Stimulated activated CD4-positive, alpha-beta T cell treated with anti-CD3 and anti-CD28 coated beads, Interleukin-1b, Interleukin-23, amount 100 ng/mL, for 24 hours (primary cell): ENCODE measurements at places on chromosomes 12 and 14.

- no peak for DNase-seq
These were observed 386.9 kb downstream of the ZFP36L1 start for GRCh38 chr14:68405961-68406360.

DNA sequence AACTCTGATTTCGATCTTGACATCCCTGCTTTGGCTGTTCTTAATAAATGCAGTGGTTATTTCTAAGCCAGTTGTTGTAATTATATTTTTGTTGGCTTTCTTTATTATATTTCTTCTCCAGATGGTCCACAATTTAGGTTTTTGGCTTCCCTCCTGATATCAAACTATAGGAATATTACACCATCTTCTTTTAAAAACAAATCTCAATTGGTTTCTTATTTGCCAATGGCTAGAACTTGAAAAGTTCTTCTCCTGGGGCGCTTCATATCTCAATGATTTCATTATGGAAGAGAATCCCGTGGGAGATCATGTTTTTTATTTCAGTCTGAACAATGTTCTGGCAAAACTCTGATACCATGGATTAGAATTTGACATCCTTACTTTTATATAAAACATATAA, 292.3 kb downstream of the FLRT2 start:
- no peak for DNase-seq

DNA sequence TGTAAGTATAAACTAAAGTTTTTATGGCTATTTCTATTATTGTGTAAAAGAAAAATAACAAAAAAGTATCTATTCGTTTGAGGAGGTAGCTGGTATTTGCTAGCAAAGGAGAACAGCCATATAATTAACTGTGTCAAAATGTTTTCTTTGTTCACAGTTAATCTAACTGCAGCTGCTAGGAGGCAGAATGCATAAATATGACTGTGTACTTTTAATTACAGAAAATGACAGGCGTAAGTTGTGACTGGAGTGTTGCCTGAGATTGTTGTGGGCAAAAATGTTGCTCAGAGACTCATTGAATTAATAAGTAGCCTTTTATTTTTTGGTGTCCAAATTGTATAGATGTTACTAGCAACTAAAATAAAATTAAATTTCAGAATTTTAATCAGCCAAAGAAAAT, 33.5 kb downstream of the PTPRO start:
- DNase-seq, result no peak

GRCh38 chr14:42927313-42927712, 1320.6 kb downstream of the LRFN5 start:
- DNase-seq, result no peak

- DNase-seq, result no peak
These were observed 224.2 kb upstream of the SFSWAP start for GRCh38 chr12:131486451-131487230.

DNA sequence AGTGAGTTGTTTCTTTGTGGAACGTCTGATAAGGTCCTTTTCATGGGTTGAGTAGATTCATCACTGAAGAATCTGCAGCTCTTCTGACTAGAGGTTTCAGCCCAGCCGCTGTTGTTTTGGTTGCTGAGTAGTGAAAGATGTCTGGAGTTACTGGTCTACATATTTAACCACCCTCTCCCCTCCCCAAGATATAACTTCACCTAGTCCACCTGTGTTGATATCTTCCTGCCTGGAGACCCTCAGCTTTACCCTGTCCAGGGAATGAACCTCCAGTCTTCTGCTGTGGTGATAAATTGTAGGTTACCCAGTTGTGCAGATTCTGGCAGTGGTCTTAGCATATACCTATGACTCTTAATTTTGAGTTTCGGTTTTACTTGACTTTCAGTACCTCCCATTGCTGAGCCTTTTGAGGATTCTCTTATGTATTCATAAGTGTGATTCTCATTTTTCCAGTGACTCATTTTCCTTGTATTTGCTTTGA, 62.9 kb downstream of the CCDC91 start:
- DNase-seq, result peak; percentile 6

DNA sequence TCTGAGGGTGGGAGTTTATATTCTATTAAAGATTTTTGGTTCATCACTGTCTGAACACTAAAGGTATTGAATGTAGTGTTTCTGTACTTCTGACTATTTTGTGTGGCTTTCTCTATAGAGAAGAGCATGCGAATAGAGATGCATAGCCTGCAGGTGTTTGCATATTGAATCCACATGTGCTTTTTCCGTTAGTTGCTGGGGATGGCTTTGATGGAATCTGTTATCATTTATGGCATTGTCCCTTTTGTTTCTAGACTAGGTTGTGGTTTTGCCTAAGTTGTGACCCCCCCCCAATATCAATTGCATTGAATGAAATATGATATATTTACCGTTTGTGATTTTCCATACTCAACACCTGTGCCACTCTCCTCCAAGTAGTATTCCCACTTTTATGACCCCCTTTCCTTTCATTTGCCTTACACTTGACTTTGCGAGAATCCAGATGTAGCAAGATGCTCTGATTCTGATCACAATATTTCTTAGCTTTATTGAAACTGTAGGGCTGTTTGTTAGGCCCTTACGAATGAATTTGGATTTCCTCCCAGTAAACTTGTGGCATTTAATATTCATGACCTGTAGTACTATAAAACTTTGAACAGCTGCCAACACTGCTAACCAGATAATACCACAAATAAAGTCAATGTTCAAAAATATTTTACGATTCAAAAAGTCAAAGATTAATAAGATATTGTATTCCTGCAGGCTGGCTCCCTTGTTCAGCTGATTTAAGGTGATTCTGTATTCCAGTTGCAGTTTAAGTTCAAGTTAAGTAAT, 176.4 kb downstream of the TMTC2 start:
- DNase-seq, result no peak

DNA sequence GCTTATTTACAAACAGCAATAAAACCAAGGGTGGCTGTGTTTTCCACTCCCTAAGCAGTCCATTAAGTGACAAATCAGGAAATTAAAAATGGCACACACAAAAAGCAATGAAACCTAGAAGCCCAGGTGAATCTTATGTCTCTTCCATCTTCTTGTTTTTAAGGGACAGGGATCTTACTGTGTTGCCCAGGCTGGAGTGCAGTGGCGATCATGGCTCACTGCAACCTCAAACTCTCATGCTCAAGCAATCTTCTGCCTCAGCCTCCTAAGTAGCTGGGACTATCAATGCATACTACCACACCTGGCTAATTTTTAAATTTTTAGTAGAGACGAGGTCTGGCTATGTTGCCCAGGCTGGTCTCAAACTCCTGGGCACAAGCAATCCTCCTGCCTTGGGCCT, 52.4 kb upstream of the CERS5 start:
- DNase-seq, result no peak

DNA sequence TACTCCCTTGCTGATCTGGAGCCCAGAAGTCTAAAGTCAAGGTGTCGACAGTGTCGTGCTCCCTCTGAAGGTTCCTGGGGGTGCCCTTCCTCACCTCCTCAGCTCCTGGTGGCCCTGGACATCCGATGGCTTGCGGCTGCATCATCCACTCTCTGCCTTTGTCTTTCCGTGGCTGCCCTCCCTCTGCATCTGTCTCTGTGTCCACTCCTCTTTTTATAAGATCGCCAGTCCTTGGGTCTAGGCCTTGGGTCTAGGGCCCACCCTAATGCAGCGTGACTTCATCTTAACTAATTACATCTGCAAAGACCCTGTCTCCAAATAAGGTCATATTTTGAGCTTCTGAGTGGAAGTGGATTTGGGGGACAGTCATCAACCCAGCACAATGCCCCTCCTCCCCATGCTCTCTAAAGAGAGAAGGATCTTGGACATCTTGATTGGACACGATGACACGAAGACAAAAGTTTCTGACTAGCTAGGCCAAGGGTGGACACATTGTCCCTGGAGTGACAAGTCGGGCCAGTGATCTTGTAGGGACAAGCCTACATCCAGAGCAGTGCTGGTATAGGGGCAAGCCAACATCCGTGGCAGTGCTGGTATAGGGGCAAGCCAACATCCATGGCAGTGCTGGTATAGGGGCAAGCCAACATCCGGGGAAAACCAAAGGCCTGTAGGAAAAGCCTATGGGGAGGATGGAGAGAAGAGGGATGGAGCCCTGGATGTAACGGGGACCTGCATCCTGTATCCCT, 93.9 kb upstream of the DIO3 start:
- no peak for DNase-seq

DNA sequence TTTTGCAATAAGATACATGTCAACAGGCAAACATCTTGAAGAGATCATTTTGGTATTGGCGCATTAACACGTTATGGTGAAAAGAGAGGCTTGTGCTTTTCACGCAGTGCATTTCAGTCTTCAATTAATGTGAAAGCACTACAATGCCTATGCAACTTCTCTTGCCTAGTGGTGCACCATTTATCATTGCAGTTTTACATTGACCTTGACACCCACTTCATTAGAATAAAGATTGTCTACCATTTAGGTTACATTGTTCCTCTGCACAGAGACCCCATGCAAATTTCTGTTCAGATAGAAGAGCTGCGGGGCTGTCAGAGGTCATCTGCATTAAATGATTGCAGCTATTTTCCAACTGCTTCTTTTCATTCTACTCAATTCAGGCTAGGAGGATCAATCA, 212.2 kb upstream of the NPAS3 start:
- DNase-seq, result no peak

- DNase-seq, result no peak
These were observed 7.6 kb upstream of the LGR5 start for GRCh38 chr12:71431991-71432390.

GRCh38 chr12:116319233-116319897, 41.9 kb upstream of the MED13L start:
- no peak for DNase-seq

DNA sequence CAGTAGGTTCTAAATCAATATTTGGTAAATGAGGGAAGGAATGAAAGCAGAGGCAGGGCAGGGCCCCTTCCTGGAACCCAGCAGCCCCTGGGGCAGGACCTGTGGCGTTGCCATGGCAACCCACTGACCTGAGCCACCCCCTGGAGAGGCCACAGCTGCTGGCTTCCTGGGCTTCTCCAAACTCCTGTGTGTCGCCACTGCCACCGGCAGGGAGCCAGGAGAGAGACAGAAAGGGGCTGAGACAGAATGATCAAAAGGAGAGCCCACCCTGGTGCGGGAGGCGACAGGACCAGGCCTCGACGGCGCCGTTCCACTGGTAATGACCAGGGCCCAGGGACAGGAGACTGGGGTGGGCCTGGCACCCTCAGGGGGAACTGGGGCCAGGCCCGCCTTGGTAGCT, 18.2 kb downstream of the RFX4 start:
- DNase-seq, result no peak

- no peak for DNase-seq
These were observed 75.7 kb upstream of the TBX3 start for GRCh38 chr12:114759635-114760034.

- no peak for DNase-seq
These were observed 93.3 kb downstream of the ERGIC2 start for GRCh38 chr12:29287622-29288021.

DNA sequence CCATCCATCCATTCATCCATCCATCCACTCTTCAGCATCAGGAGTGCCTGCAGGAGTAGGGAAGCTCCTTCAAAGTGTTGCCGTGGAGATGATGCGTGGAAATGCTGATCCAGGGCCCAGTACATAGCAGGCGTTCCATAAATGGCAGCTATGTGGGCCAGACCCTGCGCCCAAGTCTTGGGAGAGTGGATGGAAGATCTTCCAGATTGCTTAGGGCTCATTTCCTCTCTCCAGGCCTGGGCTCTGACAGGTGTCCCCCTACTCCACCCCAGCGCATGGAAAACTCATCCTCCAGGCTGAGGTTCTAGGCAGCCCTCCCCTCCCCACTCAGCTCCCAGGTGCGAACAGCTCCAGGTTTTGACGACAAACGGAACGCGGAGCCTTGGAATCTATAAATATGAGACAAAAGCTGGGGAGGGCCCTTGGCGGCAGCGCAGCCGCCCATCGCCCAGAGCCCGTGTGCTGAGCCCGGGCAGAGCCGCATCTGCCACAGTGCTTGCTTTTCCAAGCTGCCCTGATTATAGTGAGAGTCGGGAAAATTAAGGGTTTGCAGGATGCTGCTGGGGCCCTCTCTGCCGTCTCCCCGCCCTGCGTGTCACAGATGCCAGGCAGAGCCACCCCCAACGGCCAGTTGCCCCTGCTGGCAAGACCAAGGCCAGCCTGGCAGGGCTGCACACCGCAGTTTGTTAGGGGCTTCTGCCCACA, 1.6 kb downstream of the BEGAIN start:
- no peak for DNase-seq

GRCh38 chr14:91271639-91272038, 27.1 kb upstream of the GPR68 start:
- DNase-seq, result no peak

DNA sequence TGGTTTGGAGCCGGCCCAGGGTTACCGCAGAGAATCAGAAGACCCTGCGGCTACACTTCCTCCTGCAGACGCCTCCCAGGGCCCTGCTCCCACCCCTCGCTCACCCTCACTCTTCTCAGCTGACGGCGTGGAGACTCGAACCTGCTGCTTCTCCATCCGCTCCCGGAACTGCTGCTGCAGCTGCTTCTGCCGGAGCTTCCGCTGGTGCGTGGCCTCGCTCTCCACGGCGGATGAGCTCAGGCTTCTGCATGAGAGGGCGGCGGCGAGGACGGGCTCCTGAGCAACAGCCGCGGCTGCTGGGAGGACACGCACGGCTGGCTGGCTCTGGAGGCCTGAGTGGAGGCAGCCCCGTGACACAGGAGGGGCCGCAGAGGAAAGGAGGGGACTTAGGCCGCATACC, 33.3 kb downstream of the RAD52 start:
- DNase-seq, result no peak

- DNase-seq, result no peak
These were observed 59.2 kb downstream of the IFT81 start for GRCh38 chr12:110183386-110183785.

GRCh38 chr12:62844915-62845314, 90.0 kb downstream of the PPM1H start:
- DNase-seq, result no peak

GRCh38 chr12:12210983-12211382, 55.9 kb downstream of the LRP6 start:
- DNase-seq, result no peak

DNA sequence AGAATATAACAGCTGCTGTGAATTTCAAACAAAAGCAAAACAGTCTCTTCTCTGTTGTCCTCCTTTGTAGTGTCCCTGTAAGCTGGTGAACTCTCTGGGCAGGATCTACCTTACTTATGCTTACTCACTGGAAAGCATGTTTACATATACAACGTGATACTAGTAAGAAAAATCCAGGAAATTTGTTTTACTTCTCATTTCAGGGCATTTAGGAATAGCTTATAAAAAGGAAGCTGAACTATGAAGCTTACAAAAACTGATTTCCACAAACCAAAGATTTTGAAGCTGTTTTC, 311.0 kb downstream of the NOVA1 start:
- no peak for DNase-seq

GRCh38 chr12:7259060-7259459, 44.8 kb upstream of the ACSM4 start:
- no peak for DNase-seq

- DNase-seq, result no peak
These were observed 12.6 kb upstream of the GPR162 start for GRCh38 chr12:6809056-6809455.
